Panc1 (cell line): ENCODE measurements at places on chromosomes 12 and 14. TPM values are rescaled to one million over a fixed set of nuclear protein-coding genes. Genes with fewer than 3 reads are reported as not detected.

The KRT85 gene
- not detected for total RNA-seq

The LMNTD1 gene
- total RNA-seq: 0.13 TPM

The KRT86 gene
- total RNA-seq: 1.1 TPM

The PIWIL1 gene
- total RNA-seq: not detected

The RNASE11 gene
- not detected for total RNA-seq

The DEPDC4 gene
- total RNA-seq: 2.6 TPM

The BICDL1 gene
- 22.2 TPM for total RNA-seq

The TMEM253 gene
- total RNA-seq: 0.33 TPM

The KLHDC1 gene
- total RNA-seq: 1.3 TPM

The RAD52 gene
- 15.8 TPM for total RNA-seq

The CLEC4C gene
- not detected for total RNA-seq

The NOS1 gene
- total RNA-seq: 0.03 TPM

The KRT72 gene
- total RNA-seq: not detected

The CLEC7A gene
- total RNA-seq: not detected

The RNASE1 gene
- 0.69 TPM for total RNA-seq

The B3GNT4 gene
- 1.8 TPM for total RNA-seq

The PMCH gene
- not detected for total RNA-seq

The METTL1 gene
- 46.5 TPM for total RNA-seq

The P3H3 gene
- 11.0 TPM for total RNA-seq

The TPPP2 gene
- total RNA-seq: not detected

The COCH gene
- total RNA-seq: 1.3 TPM

The NPFF gene
- not detected for total RNA-seq

The NANOG gene
- total RNA-seq: 0.62 TPM

The CEP128 gene
- total RNA-seq: 9.3 TPM

The RNASE7 gene
- total RNA-seq: not detected

The SLC17A8 gene
- total RNA-seq: not detected

The P2RX7 gene
- 0.23 TPM for total RNA-seq

The FANCM gene
- total RNA-seq: 6.6 TPM

The MSRB3 gene
- total RNA-seq: 89.7 TPM

The CPNE8 gene
- total RNA-seq: 23.6 TPM

The NINJ2 gene
- total RNA-seq: 1.9 TPM

The DNAJC22 gene
- 1.9 TPM for total RNA-seq

The PTPRO gene
- total RNA-seq: not detected

The HECTD4 gene
- total RNA-seq: 51.3 TPM

The GALNT16 gene
- 0.72 TPM for total RNA-seq

The POTEG gene
- not detected for total RNA-seq

The CD4 gene
- 0.23 TPM for total RNA-seq

The PLBD1 gene
- 37.8 TPM for total RNA-seq

The EML5 gene
- 0.10 TPM for total RNA-seq

The LRP1-AS gene
- not detected for total RNA-seq

The ARID2 gene
- total RNA-seq: 39.5 TPM

The KRT74 gene
- not detected for total RNA-seq

The SIX4 gene
- 17.3 TPM for total RNA-seq

The MUCL1 gene
- not detected for total RNA-seq
